ENCODE measurements at places on chromosomes 4 and X. TPM values are rescaled to one million over a fixed set of nuclear protein-coding genes. Genes with fewer than 3 reads are reported as not detected.

- no peak for ATAC-seq
Observed at GRCh38 chr4:74031576-74031975, 6.9 kb downstream of the CXCL3 start.

DNA sequence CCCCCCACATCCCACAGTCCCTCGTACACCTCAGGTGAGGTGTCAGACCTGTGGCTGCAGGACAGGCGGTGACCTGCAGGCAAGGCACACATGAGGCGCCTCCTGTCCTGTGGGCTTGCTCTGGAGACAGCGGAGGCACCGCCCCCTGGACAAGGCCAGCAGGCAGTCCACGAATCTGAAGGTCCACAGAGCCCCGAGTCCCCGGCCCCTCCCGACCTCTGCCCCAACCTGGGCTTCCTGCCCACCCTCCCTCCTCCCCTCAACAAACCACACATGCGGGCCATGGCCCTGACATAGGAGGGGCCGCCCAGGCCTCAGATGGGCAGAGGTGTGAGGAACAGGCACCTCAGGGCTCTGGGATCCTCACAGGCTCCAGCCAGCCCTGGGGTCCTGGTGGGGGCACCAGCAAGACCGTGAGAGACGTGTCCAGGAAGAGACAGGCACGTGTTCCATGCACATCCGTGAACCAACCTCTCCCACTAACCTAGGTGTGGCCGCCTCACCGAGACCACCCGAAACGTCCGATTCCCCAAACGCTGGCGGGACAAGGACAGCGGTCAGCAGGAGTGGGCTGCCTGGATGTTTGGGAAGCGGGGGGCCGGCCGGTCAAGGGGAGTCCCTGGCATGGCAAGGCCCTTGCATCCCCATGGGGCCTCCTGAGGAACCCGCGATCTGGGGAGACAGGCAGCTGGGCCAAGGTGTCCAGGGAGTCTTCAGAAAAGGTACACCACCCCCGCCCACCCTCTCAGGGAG is 25.8 kb downstream of the CTBP1 start:
- ATAC-seq: no peak

DNA sequence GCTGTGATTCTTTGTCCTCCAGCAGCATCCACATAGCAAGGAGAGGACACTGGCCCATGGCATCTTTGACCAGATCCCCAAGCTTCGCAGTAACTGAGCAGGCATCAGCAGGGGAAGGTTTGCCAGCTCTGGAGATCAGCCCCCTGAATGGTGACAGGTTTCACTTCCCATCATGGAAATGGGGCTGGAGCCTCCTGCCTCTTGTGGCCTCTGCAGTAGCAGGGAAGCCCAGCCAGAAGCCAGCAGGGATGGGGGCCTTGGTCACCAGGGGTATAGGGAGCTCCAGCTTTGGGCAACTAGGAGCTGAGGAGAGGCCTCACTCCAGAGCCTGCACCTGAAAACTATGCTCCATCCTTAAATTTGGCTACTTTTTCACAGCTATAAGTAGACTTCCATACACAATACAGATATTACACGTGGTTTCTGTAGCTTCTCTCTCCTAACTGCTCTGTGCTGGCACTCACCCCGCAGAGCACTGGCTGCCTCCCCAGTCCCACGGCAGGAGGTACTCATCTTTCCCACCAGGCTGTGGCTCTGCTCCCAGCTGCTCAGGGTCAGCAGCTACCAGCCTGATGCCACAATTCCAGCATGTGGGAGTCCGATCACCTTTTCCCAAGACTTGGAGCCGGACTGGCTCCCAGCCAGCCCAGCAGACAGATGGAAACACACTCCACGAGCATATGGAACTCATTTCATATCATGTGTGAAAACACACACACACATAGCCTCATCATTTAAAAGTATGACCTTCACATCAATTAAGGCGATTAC is 2.8 kb downstream of the TMEM271 start:
- no peak for ATAC-seq

Gene CT45A1
- total RNA-seq: not detected

Gene CXCL11
- not detected for total RNA-seq

DNA sequence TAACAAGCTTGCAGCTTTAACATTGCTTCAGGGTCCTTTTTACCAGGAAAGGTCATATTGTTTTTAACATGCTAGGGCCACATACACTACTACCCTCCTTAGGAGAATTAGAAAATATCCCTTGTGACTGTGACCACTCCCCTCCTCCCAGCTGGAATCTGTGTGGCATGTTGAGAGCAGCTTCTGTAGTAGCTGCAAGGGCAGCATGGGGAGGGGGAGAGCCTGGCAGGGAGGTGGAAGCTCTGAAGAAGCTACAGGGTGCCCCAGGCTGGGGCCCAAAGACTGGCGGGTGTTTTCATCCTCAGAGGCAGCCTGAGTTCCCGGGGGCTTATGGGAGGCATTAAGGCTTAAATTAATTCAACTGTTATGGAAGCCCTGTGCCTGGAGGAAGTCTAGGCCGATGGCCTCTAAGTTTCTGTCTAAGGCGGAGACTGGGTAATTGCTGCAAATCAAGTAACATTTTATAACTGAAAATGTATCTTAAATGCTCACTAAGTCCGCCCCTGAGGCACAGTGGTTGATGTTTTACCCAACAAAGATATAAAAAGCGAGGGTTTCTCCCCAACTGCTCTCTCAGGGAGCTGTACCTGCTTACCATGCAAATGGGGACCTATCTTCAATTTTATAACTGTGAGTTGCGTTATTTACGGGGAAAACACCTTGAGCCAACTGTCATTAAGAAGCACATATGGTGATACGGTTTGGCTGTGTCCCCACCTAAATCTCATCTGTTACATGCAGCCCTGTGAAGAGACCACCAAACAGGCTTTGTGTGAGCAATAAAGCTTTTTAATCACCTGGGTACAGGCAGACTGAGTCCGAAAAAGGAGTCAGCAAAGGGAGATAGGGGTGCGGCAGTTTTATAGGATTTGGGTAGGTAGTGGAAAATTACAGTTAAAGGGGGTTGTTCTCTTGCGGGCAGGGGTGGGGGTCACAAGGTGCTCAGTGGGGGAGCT is 37.4 kb upstream of the STS start:
- ATAC-seq: peak; percentile 89

Gene TMEM271
- total RNA-seq: not detected

GRCh38 chr4:40550196-40550595 is 79.5 kb downstream of the RBM47 start:
- ATAC-seq: no peak

DNA sequence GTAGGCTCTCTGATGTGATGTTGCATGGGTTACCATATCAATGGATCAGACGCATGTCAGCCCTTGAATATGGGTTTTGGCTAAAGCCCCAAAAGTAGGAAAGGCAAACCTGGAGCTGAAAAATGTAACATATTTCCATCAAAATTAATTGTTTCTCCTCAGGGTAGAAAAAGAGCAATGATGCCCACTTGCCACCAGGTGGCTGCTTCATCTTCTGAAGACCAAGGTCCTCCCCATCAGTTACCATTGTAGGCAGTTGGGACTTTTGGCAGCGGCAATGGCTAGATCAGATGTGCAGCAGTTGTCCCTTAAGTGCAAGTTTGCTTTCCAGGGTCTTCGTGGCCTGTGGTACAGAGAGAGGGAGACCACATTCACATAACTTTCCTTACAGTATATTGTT is 118.2 kb downstream of the NAF1 start:
- ATAC-seq: no peak

DNA sequence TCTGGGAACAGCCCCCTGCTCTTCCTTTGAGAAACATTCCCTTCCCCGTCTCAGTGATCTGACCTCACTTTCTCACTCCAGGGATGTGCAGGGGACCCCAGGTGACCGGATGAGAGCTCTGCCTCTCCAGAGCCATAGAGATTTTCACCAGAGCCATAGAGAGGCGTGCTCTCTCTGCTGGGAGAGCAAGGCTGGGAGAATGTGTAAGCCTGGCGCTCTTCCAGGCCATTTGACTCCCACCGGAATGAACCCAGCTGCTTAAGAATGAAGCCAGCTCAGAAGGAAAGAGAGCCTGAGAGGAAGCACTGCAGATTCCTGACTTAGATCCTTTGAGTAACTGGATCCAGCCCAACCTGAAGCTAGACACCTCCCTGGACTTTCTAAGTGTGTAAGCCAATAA is 106.4 kb downstream of the DHX15 start:
- no peak for ATAC-seq

GRCh38 chr4:113952452-113953029 is 26.9 kb downstream of the ARSJ start:
- peak; percentile 40 for ATAC-seq

Gene ODAPH
- not detected for total RNA-seq

DNA sequence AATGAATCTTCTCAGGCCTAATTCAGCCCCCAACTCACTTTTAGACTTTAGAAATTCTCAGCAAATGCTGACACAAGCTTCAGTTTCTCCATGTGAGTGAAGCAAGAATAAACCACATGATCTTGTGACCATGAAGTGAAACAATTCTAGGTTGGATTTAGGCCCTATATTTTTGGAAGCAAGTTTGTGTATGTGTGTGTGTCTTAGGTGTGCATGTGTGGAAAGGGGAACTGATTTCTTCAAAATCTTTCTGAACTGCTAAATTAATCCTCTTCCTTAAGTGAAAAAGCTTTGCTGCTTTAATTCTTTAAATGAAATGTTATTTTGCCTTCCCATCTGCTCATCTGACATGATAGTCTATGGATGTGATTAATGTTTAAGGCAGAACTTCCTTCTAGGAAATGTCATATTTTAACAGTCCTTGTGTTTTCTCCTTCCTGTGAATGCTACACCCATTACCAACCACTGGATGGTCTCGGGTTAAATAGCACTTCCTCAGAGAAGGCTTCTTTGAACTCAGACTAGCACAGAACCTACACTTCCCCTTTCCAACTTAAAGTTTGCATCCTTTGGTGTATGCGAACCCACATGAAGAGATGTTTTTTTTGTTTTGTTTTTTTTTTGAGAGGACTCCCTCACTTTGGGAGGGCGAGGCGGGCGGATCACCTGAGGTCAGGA is 1.2 kb upstream of the TMEM144 start:
- no peak for ATAC-seq

Gene APELA
- total RNA-seq: 12.7 TPM

DNA sequence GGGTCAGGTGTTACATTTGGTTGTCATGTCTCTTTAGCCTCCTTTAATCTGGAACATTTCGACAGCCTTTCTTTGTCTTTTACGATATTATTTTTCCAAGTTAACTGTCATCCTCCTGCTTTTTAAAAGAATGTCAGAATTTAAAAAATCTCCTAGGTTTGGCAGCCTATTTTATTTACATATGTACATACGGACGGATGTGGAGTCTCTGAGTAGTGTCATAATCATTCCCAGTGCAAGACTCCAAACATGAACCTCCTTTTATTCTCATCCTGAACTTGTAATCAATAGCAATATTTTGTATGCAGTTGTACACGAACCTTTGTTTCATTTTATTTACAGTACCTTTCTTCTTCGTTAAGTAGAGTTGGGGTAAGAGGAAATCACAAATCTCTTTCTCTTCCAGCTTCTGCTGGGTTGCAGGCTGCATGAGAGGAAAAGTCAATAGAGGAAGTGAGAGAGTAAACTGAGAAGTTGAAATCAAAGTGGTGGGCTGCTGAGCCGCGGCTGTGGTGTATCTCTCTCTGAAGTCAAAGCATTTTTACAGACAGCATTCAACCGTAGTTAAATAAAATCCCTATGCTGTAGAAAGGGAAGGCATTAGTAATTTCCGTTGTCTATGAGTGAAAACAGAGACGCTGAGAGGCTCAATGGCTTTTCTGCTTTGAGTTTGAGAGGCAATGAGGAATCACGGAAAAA is 53.9 kb upstream of the RPS6KA3 start:
- ATAC-seq: no peak

Gene MEPE
- total RNA-seq: not detected

DNA sequence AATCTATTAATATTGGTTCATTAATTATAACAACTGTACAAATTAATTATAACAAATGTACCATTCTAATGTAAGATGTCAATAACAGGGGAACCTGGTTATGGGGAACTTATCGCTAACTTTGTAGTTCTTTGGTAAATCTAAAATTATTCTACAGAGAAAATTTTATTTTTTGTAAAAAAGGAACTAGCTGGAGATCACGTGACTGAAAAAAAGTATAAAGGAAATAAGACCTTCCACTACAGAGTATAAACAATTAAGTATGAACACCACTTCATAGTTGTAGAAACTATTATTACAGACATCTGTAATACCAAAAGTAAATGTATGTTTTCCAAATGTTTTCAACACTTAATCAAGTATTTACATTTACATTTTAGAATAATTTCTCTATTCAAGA is 77.9 kb upstream of the DKK2 start:
- no peak for ATAC-seq

DNA sequence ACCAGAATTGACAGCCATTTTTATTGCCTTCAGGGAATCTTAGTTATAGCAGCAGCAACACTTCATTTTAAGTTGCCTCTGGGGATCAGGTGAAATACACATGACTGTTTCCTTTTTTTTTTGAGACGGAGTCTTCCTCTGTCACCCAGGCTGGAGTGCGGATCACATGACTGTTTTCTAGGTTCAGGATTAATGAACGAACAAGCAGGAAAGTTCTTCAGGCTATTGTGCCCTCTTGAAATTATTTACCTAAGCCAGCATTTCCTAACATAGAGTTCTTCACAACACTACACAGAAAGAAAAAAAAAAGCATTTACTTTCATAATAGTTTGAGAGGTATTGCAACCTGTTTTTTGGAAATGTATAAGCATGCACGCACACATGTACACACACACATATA is 2032.8 kb downstream of the PCDH7 start:
- ATAC-seq: no peak

Gene SERPINA7
- total RNA-seq: not detected

DNA sequence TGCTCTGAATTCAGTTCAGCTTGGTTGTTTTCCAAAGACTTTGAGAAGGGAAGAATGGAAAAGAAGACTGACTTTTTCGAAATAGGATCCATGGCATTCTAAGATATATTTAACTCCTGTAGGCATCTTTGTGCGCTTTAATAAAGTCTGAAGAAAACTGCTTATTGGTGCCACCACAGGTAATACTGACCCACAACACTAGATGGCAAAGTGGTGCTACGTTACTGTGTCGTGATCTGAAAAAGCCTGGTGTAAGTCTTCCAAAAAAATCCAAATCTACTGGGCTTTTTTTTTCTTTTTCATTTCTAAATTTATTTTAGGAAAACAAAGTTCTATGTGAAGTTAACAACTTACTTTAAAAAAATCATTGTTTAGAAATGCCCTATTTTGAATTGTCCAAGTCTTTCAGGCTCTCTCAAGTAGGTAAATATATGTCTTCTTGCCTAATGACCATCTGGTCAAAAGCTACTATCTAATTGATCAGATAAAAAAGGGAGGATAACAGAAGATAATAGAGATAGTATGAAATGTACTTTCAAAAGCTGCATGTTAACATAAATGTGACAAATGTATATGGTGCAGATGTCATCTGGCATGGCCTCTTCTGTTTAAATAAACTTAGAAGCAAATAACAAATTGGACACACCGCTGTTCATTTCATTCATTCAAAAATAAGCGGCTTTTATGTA is 47.0 kb upstream of the MID1IP1 start:
- no peak for ATAC-seq

Gene HTR2C
- total RNA-seq: 0.17 TPM

Gene TMPRSS11B
- not detected for total RNA-seq

Gene GATA1
- not detected for total RNA-seq

GRCh38 chr4:78669453-78669852 is 106.7 kb upstream of the BMP2K start:
- ATAC-seq: no peak

Gene JCHAIN
- not detected for total RNA-seq

Gene DMRTC1
- not detected for total RNA-seq

Gene TRO
- 3.7 TPM for total RNA-seq
